CD4-positive, alpha-beta memory T cell (primary cell): ENCODE measurements at places on chromosomes 12 and 14.

- no peak for DNase-seq
Measured at GRCh38 chr12:14443531-14443930, 78.0 kb downstream of the ATF7IP start.

GRCh38 chr12:120639771-120640721, at the start of gene CABP1:
Gene CABP1, plus strand, starts transcription at chr12:120640626. Its CDS starts 60 bp downstream, at chr12:120640686.
- DNase-seq, result peak; percentile 41

- no peak for DNase-seq
Measured at GRCh38 chr12:27865421-27865820, 85.4 kb upstream of the MANSC4 start.

- DNase-seq, result peak; percentile 36
Measured at GRCh38 chr12:40137252-40137651, 31.4 kb upstream of the SLC2A13 start.

GRCh38 chr12:76020281-76020680, 11.3 kb downstream of the PHLDA1 start:
- DNase-seq, result peak; percentile 69

DNA sequence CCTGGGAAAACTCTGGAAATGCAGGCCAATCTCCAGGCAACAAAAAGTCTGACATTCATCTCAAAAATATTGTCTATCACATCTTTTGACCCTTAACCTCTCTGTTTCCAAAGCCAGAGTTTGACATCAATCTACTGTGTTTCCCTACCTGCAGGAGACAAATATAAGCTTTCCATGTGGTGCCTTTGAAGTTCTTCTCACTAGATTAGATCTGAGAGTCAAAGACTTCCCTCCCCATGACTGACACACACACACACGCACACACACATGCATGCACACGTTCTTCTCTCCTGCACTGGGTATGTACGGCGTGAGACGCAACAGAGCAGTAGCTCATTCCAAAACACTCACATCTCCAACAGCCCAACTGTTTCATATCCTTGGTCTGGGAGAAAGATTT, 8.1 kb upstream of the ITPR2 start:
- no peak for DNase-seq

DNA sequence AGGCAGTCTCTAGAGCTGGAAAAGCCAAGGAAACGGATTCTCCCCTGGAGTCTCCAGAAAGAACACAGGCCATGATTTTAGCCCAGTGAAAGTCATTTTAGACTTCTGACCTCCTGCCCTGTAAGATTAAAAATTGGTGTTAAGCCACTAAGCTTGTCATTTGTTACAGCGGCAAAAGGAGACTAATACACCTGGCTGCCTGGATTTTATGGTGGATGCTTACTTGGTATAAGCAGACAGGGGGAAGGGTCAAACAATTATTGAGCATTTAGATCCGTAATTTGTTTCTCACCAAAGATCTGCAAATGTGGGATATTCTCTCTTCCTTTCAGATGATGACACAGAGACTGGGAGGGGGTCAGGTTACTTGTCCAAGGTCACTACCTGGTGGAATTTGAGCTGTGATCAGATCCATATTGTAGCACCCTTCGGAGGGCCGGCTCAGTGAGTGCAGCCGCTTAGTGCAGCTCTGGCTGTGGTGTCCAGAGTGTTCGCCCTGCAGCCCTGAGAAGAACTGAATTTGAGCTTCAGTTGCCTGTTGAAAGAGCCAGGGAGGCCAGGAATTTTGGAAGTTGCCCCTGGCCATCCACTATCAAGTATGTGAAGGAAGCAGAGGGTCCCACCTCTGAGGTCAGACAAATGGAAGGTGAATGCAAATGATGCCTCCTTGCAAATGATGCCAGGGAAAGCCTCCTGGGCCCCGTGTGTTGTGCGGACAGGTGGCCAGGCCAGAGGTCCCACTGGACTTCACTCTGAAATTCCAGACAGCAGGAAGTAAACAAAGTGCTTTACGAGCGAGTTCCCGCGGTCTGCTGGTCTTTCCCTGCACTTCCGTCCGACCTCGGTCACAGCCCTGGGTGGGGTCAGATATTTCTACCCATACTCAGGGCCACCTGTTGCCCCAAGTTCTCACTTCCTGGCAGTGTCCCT, 15.1 kb downstream of the GLRX5 start:
- DNase-seq, result no peak

DNA sequence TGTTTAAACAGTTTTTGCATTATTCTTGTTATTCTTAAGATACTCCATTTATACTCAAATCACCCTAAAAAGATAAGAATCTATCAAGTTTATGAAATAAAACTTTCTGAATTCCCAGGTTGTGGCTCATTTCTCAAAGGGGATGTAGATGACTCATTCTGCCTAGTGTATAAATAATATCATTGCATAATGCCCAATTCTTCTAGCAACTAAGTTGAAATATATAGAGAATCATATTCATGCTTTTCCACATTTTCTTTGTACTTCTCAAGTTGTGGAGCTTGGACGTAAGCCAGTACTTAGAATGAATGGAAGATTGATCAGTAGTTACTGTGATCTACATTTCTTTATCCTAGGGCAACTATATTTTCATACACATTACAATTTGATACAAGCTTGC, 201.1 kb downstream of the PPFIA2 start:
- no peak for DNase-seq

DNA sequence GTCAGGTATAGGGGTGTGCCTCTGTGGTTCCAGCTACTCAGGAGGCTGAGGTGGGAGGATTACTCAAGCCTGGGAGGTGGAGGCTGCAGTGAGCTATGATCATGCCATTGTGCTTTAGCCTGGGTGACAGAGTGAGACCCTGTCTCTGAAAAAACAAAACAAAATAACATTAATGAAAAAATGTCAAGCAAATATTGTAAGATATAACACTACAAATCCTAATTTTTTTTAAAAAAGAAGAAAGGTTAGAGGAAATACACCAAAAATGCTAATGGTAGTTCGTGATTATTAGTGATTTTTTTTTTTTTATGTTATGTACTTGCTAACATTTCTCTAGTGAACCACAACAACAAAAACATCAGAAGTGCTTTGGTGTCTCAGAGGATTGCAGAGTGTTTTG, 47.7 kb downstream of the TSPAN9 start:
- no peak for DNase-seq

DNA sequence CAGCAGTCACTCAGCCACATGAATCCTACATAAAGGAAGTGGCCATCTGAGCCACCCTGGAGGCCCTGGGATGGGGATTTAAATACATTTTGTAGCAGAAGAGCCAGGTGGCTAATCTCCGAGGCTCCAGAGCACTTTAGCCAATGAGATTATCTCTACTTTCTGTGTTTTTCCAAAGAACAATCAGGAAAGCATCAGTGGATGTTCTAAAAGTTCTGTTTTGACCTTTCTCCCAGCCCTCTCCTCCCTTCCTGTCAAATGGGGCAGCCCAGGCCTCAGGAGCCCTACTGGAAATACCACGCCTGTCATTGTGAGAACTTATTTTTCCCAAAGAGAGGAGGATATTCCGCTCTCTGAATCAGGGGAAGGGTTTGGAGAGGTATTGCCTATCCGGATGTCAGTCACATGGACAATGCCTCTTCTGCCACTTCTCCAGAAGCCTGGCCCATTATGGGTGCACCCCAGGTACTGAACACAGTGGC, 336.8 kb upstream of the FKBP4 start:
- DNase-seq, result no peak

GRCh38 chr12:85509857-85510256, 229.8 kb downstream of the ALX1 start:
- DNase-seq, result no peak

DNA sequence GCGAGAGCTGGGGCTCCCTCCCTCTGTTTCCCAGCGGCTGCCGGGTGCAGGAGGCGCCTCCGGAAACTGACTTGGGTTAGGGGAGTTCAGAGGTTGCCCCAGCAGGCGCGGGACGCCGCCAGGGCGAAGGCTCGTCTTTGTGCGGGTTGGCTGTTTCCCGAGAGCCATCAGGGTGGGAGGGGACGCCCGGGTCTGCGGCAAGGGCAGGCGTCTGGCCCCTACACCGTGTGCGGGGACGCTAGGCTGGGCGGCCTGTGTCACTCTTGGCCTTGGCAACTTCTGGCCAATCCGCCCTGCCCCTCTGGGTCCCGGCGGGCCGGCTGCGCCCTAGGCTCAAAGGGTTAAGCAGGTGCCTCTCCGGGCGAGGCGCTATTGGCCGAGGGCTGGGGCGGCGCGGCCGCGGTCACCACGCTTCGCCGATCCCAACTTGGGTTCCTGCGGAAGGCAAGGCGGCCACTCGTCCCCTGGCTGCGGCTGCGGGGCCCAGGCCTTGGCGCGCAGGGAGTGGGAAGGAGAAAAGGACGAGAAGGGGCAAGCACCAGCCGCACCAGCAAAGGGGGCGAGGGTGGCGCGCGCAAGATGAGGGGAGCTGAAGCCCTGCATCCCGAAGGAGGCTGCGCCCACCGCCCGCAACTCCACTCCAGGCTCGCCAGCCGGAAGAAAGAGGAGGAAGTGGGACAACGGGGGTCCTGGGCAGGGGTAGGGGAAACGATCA, 5.6 kb upstream of the NPAS3 start:
- no peak for DNase-seq

GRCh38 chr12:76855271-76855670, 23.5 kb downstream of the CSRP2 start:
- DNase-seq, result no peak

GRCh38 chr14:63275611-63276010, 43.1 kb downstream of the GPHB5 start:
- no peak for DNase-seq

DNA sequence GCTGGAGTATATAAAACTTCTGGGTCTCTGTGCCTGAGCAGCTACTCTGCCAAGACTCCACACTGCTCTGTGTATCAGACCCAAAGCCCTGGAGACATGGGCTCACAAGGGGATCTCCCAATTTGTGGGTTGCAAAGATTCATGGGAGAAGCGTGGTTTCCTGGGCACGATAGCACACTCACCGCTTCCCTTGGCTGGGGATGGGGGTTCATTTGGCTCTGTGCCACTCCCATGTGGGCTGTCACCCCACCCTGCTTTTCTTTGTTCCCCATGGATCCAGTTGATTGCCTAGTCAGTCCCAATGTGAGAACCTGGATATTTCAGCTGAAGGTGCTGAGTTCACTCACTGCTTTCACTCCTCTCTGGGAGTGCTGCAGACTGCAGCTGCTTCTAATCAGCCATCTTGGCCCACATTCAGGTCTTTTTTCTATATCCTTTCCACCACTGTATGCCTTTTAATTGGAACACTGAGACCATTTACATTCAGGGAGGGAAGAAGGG, 40.0 kb upstream of the PCNX4 start:
- peak; percentile 28 for DNase-seq

GRCh38 chr12:124302807-124303578, 8.1 kb downstream of the RFLNA start:
- no peak for DNase-seq

DNA sequence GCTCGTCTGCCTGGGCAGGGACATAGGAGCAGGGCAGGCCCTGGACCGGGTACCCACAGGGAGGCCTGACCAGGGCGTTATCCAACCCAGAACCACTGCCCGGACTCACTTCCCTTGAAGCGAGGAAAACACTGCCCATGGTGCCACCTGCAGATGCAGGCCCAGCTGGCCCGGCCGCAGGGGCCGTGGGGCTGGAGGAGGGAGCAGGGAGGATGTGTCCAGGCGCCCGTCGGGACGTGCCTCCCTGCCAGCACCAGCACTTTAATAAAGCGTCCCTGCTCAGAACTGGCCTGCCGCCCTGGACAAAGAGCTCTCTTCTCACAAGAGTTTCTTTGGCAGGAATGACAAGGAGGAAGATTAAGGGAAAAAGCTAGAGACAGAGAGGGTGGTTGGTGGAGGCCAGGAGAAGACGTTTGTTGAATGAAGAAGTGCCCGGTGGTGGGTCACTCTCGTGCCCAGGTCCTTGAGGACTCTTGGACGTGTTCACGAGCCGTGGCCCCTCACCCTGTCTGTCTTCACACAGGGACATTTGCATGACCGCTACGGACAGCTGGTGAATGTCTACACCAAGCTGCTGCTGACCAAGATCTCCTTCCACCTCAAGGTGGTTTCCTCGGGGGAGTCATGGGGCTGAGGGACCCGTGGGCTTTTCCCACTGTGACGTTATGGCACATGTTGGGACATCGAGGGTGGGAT, 14.2 kb downstream of the HIP1R start:
- DNase-seq, result no peak

DNA sequence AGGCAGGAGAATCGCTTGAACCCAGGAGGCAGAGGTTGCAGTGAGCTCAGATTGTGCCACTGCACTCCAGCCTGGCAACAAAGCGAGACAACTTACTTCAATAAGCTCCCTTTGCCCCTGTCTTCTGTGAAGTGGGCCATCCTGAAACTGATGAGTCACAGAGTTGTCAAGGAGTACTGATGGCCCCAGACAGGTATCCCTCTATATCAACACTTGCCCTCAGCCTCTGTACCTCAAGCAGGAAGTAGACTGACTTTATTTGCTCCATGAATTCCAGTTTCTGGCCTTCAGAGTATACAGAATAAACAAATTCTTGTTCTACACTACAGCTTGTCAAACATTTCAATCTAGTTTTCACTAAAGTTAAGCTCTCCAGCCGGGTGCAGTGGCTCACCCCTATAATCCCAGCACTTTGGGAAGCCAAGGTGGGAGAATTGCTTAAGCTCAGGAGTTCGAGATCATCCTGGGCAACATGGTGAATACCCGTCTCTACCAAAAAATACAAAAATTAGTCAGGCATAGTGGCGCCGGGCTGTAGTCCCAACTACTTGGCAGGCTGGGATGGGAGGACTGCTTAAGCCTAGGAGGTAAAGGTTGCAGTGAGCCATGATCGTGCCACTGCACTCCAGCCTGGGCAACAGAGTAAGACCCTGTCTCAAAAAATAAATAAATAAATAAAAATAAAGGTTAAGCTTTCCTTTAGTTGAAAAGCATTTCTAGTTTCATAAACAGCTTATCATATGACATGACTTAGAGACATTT, 16.4 kb upstream of the LRP10 start:
- no peak for DNase-seq

DNA sequence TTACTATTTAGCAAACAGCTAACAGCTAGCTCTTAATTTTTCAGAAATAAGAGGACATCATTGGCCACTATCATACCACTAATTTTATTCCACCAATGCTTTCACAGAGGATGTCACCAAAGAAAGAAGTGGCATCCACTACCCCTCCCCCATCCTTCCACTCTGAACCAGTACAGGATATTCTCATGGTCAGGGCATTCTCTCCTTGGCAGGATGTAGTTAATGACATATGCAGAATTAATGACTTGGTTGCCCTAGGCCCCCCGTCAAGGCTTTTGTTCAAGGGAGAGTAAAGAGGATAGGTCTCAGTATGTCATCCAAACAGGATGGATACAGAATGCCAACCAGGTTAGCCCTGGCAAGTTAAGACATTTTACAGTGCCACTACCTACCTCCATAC, 18.9 kb upstream of the NUP107 start:
- DNase-seq, result no peak

- no peak for DNase-seq
Measured at GRCh38 chr14:63752449-63753169, 24.7 kb upstream of the SGPP1 start.

- no peak for DNase-seq
Measured at GRCh38 chr14:52735921-52736489, 6.0 kb downstream of the STYX start.
